ENCODE measurements at places on chromosomes 2 and 18. TPM values are rescaled to one million over a fixed set of nuclear protein-coding genes. Genes with fewer than 3 reads are reported as not detected.

- no peak for DNase-seq
These were observed 151.1 kb upstream of the NT5C1B start for GRCh38 chr2:18740474-18740881.

DNA sequence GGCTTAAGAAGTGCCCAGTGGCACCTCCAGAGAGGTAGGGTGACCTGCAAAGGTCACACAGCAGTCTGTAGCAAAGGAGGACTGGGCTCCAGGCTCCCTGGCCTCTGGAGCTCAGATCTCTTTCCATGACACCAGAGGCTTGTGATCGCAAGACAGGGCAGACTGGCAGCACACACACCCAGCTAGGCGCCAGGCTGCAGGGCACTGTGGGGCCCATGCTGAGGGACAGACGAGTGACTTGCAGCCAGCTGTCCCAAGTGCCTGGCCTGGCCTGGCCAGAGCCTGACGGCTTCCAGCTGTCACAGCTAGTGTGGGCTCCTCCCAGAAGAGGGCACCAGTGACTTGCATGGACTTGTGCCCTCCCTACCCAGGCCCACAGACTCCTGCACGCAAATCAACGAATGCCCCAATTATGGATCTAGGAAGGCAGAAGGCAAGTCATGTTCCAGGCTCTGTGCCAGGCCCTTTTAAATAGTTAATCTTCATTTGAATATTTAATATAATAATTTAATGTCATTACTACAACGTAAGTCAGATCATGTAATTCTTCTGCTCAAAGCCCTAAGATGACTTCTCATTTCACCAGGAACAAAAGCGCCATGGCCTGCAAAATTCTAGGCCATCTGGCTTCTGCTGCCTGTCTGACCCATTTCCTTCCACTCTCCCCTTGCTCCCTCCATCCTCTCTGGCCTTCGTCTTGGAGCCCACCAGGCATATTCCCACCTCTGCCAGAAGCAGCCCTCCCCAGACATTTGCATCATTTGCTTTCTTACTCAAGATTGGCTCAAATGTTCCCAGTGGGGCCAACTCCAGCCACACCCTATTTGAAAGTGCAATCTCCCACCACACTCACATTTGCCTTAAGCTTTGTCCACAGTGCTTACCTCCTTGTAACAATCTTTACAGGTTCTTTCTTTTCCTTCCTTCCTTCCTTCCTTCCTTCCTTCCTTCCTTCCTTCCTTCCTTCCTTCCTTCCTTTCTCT lies 3.7 kb upstream of the SPEG start:
- peak; percentile 93 for DNase-seq

- DNase-seq = no peak
These were observed 27.2 kb downstream of the CDKL4 start for GRCh38 chr2:39216346-39217191.

NABP1 gene
- 80.2 TPM for total RNA-seq

DNA sequence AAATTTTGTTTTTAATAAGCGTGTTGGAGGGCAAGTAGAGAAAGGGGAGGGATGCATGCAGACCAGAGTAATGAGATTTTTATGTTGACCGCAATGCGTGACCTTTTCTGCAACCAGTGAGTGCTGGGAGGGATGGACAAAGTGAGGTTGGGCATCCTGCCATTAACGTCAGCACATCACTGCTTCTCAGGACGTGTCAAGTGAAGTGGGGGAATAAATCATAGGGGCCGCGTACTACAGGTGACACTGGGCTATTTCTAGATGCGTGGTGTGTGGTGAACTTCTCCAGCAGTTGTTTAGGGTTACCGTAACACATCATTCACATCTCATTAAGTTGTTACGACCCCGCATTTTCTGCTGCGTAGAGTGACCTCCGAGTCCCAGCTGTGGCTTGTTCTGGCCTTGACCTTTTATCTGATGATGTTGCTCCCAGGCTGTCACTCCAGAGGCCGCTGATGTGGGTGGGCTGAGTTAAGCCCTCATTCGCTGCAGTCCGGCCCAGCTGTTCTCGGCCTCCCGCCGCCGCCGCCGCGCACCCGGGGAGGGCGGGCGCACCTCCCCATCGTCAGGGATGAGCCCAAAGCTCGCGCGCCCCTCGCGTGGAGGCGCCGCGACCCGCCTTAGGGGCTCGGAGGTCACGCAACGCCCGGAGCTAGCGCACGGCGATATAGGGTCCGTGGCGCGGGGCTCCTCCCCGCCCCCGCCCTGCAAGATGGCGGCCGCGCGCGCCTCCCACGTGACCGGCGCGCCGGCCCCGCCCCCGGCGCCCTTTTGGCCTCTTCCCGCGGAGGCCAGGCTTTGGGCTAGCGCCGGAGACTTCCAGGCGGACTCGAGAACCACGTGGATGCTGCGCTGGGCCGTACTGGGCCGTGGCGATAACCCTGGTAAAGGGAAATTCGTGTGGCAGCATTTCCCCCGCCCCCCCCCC lies 3.5 kb downstream of the ZCCHC2 start:
- DNase-seq = peak; percentile 96

DNA sequence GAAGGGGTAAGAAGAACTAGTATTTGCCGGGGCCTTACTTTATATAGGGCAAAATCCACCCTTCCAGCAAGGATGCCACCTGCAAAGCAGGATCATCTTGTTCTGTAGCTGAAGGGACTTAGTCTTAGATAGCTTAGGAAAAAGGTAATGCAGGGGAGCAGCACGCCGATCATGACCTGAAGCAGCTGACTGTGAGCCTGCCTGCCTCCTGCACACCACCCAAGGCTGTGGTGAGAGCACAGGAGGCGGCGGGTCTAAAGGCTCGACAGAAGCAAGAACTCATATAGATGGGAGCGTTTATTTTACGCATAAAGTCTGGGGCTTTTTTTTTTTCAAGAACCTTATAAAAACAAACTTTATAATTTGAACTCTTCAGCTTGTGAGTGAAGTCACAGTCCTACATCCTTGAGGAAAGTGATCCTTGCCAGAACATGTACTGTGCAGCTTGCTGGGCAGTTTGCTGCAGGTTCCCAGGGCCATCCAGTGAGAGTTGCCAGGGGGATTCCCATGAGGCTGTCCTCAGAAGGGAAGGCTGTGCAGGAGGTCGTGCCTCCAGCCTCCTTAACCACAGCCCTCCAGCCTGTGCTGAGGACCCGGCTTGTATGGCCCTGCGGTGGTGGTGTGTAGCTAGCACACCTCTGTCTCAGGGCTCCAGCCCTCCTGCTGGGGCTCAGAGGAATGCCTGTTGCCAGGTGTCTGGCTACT lies 92.1 kb downstream of the RNF144A start:
- DNase-seq = no peak

LOXL3 gene
- total RNA-seq = 97.4 TPM

ILKAP gene
- 24.5 TPM for total RNA-seq

GRCh38 chr2:143261986-143262385 lies 132.8 kb downstream of the ARHGAP15 start:
- no peak for DNase-seq

DNA sequence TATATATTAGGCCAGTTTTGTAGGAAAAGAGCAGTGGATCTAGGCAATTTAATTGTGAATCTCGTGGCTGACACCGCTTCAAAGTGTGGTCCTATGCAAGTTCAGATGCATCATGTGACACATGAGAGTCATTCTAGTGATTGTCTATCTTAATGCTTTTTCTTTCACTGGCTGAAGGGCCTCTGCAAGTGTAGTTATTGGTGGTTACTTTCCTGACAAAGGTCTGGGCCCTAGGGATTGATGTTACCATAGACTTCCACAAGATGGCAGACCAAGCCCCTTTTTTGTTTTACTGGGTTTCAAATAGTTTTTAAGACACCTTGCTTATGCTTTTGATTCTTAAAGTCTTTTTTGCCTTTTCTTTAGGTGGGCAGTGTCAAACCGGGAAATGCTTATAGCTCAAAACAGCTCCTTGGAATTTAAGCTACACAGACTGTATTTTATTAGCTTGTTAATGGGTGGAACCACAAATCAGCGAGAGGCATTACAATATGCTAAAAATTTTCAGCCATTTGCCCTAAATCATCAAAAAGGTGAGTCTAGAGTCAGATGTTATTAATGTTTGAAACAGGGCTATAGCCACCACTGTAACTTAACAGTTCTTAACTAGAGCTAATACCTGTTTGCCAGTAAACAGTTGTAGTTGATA lies 25.9 kb downstream of the CD8A start:
- DNase-seq = peak; percentile 51

GRCh38 chr18:66523219-66523991 lies 80.5 kb downstream of the CDH19 start:
- DNase-seq = peak; percentile 1

DNA sequence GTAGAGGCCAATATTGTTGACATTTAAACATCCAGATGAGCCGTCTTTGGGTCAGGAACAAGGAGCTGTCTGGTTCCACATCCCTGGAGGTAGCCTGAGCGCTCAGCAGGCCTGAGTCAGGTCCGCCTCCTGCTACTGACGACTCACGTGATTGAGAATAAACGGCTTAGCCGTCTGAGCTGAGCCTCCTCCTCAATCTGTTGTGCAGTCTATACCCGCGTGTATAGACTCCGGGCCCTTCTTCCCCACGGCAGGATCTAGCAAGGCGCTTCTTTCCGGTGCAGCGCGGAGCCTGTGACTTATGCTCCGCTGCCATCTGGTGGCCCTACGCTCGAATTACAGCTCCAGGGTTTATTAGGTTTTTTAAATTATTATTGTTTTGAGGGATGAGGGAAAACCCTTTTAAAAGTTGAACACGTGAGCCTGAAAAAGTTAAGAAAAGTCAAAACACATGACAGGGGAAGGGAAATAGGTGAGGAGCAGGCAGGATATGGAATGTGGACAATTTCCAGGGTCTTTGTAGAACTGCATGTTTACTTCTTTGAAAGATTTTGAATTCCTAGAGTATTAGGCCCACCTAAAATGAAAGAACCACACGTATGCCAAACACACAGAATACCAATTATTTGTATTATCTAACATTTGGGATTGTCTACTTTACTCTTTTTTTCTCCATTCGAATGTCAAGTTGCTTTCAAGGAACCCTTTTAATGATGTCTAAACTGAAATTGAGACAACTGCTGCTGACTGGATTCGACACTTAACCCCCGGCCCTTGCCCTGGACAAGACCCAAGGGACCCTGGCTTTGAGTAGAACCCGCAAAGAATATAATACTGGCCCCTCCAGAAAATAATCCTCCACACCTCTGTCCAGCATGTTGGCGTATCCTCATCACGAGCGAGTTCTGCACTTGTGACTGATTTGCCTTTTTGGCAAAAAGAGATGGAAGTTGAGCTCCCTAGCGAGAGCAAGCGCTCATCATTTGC lies 112.4 kb upstream of the ZNF236 start:
- DNase-seq = peak; percentile 90

DNA sequence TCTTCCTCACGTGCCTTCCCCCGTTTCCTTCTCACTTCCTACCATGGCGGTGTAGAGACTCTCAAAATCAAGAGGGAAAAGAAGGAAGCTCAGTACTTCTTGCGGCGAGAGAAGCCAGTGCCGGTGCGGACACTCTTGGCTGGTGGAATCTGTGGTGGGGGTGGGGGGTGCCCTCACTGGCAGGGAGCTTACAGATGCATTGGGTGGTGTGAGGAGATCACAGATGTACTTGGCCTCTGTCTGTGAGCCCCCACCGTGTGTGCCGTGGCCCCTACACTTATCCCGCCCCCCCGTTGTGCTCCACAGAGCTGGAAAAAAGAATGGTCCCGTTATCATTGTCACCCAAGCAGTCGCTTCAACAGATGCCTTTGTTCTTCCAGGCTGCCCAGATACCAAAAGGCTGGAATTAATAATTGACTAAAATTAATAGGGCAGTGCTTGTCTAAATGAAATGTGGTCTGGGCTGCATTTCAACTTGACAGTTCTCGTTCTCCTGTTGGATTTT lies 79.8 kb downstream of the VAPA start:
- no peak for DNase-seq

SATB2 gene
- total RNA-seq = 54.5 TPM

DNA sequence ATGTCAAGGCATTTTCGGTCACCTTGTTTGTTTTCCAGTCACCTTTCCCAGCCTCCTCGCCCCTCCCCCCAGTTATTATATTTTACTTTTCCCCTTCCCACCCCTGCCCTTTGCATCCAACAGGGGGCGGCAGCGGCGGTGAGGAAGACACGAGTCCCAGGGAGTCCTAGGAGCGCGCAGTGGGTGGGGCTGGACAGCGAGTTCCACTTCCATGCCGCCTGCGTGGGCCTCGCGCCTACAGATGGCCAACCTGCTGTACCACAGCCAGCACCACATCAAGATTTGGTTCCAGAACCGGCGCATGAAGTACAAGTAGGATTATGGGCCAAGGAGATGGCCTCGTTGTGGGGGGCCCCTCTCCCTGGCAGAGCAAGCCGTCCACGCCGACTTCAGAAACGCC lies 37.2 kb upstream of the EVA1A start:
- DNase-seq = no peak

PTPN4 gene
- 19.5 TPM for total RNA-seq

DNA sequence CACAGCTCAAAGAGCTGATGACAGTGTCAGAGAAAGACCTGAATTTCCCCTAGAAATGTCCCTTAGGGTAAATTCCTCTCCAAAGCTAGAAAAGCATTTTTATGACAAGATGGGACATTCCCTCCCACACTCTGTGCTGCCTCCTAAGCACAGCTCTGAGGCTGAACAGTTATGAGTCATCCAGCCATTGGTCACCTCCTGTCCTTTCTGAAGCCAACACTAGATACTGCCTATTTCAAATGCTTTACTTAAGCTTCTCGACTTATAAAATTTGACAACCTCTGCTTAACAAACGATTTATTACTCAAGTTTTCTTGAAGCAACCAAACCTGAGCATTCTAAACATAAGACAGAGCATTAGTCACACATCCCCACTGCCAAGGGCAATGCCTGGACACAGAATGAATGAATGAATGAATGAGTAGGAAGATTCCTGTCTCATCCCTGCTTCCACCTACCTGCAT lies 35.4 kb downstream of the B4GALT6 start:
- peak; percentile 58 for DNase-seq

DNA sequence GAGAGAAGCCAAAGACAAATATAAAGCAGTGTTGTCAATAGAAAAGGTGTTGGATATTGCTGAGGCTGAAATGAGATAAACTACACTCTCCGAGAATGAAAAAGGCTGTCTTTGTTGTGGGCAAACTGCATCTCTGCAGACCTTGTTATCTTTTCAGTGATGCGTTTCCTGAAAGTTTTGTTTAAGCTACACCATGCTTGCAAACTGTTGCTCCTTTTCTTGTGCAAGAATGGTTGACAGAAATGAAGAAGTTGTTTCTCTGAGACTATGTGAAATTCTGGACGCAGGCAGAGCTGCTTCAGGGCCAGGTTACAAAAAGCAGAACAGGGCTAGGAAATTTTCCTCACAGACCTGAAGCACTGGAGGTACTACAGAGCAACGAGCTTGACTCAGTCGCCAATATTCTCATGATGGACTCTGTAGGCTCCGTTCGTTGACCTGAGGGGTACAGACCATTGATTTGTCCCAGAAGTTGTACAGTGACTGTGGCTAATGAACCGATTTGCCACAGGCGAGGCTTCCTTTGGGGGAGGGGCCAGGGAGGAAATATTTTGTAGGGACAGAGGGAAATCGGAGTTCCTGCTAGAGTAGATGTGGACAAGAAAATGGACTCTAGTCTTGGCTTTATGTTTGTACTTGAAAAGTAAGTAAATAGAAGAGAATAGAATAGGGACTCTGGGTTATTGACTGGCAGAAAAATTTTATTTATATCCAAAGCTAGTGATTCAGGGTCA lies 3.5 kb upstream of the ATL2 start:
- no peak for DNase-seq

GRCh38 chr2:175837046-175837445 lies 165.0 kb downstream of the LNPK start:
- no peak for DNase-seq

- DNase-seq = no peak
These were observed 972.0 kb upstream of the LRRTM1 start for GRCh38 chr2:81276595-81276994.

EGR4 gene
- not detected for total RNA-seq

- peak; percentile 97 for DNase-seq
These were observed 49.1 kb downstream of the KCNIP3 start for GRCh38 chr2:95346231-95346737.

GRCh38 chr2:162608901-162609300 lies 229.7 kb downstream of the KCNH7 start:
- no peak for DNase-seq

Data from osteoblast (primary cell).